NCI-H2081 (cell line): ENCODE measurements at places on chromosomes 2 and 18.

DNA sequence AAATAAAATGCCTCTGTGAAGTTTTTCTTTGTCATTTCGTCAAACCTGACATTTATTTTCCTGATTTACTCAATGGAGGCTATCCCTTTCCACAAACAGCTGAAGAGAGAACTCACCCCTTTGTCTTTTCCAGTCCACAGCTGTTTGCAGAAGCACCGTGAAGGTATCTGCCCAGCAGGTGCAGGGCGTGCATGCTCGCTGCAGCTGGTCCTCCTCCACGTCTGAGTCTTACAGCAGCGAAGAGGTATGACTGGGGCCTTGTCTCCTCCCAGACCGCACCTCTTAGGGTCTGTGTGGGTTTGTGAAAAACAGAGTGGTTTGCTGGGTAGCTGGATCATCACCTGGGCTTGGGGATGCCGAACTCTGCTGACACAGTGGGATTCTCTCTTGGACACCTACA is 9.7 kb downstream of the SPP2 start:
- DNase-seq = no peak

DNA sequence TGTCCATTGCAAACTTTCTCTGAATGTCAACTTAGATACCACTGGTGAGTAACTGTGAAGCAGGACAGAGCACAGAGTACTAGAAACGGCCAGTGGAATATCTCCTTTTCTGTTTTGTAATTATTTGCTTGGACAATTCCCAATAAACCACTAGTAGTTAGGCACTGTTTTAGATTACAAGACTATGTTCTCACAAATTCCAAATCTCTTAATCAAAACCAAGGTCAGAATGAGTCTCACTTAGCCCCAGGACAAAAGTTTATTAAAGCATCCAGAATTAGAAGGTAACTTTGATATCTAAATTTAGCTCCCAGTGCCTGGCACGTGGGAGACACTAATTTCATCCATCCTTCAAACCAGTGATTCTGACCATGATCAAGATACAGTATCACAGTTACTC is 89.0 kb downstream of the ZNF521 start:
- DNase-seq = no peak

DNA sequence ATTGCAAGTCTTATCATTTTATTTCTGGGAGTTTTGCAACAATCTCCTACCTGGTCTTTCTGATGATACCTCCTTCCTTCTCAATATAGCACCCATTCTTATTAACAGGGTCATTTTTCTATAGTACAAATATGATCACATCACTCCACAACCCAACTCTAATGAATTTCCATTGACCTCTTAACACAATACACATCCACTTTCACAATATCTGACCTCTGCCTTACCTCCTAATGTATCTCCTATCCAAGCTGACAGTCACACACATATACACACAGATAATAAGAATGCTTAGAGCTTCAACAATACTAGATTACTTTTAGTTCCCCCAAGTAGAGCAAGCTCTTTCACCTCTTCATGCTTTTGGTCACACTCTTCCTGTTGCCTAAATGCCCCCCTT is 40.9 kb downstream of the EVA1A start:
- no peak for DNase-seq

DNA sequence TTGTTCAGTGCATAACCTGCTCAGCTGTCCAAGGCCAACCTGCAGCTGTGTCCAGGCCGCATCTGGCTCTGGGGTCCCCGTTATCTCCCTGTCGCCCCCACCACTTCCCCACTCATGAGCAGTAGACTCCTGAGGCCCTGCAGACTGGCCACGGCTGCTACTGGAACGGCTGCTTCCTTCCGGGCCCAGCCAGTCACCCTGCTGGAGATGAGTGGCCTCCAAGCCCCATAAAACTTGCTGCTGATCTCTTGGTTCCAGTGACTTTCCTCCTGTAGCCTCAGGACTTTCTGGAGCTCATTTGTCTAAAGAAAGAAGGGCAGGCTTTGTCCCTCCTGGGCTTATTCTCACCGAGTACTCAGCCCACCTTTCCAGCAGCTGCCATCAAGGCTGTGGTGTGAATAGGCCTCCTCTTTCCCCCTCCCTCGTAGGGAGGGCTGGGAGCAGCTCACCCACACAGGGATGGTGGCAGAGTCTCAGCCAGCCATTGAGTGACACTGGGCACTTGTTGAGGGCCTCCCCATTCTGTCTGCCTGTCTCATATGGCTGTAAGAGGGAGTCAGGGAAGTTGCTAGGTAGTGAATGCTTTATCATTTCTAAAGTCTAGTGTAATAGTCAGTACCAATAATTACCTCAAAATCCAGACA is 257.3 kb downstream of the MYCN start:
- DNase-seq = no peak

DNA sequence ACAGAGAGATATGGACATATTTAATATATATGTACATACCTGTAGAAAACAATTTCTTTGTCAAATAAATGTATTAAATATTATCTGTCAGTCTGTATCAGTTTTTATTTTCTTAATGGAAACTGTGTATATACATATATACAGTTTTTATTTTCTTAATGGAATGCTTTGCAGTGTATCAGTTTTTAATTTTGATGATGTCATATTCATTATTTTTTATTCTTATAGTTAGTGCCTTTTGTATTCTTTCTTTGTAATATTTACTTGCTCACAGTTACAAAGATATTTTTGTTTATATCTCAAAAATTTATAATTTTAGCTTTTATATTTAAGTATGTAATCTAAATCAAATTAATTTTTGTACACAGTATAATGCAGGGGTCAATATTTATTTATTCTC is 20.6 kb downstream of the KCNH7 start:
- no peak for DNase-seq

- DNase-seq = no peak
Measured at GRCh38 chr2:65015731-65016130, 26.5 kb downstream of the SLC1A4 start.

DNA sequence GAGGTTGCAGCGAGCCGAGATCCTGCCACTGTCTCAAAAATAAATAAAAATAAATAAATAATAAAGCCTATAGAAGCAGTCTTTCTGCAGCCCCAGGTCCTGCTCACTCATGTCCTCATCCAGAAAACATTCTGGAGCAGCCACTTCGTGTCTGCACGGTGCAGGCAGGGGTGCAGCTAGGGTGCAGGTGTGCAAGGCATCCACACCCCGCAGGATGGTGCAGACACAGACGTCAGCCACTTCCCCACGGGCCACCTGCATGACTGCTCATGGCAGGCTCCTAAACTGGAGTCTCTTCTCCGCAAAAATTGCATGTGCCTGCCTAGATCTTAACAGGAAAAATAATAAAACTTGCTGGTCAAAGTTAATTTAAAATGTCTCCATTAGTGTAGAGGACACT is 80.2 kb upstream of the SNTG2 start:
- no peak for DNase-seq

DNA sequence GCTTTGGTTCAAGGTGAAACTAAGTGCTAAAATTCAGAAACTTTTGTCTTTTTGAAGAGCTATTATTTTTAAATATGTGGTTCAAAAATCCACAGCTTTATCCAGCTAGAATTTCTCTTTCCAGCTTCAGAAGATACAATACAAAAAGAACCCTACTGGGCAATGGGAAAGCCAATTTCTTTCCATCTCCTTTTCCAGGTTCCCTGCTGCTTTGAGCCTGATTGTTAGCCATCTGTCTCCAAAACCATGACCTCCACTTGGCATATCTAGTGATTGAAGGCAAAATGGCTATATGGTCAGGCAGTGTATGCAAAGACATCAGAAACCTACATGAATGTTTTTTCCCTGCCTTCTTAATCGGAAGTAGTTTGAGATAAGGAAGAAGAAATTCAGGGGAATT is 134.1 kb downstream of the KCNH7 start:
- peak; percentile 23 for DNase-seq

DNA sequence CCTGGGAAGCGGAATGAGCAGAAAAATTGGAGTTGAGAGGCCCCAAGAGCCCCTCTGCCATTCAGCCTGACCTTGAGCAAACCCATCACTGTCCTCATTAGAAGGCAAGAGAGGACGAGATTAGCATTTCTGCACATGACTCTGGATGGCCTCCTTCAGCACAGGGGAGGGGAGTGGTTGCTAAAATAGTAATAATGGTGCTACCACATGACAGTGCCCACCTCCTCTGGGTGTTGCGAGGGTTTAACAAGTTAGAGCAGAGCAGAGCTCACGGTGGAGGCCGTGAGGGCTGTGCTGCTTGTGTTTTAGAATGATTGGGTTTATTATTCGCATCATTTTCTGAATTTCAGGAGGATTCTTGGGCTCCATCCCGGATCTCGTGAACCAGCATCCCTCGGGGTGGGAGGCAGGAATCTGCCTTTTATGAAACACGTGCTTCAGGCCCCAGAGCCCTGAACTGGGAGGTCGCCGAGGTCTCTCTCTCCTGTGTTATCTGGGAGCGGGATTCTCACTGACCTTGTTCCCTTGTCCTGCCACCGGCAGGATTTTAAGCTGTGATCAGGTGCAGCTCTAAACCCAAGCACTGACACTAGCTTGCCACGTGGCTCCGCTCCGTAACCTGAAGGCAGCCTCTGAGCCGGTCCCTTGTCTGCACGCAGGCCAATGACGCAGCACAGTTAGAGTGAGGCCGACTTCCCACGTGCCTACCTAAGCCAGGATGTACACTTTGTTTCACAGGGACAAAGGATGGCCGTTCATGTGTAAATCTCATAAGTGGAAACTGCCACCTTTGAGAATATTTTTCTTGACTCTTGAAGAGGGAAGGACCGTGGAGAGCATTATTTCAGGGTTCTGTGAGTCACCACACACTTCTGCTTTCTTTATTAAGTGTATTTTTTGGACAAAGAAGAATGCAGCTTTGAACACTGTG is 142.3 kb downstream of the ACOXL start:
- DNase-seq = no peak
